ENCODE measurements at places on chromosomes 2 and 18.

DNA sequence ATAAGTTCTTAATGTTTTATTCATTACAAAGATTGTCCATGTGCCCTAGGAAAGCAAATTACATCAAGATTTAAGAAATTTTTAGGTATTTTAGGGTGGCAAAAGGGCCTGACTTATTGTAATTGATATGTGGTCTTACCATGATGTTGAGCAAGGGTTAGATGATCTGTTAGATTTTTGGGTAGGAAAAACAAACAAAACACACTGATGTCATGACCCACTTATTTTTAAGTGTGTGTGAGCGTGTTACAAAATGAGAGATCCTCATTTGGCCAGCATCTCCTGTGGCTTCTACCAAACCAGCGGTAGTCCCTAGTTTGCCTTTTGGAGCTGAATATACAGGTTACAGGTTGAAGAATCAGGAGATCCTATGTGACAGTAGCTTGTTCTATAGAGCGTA, 89.8 kb upstream of the ITGB6 start:
- H3K27ac ChIP-seq = no peak overlapping the region
- peaks cover 7% of the 10 kb centered on the region for H3K4me1 ChIP-seq
- H3K27me3 ChIP-seq = no peaks in the 10 kb centered on the region
- peaks cover 54% of the 10 kb centered on the region for H3K36me3 ChIP-seq

GRCh38 chr18:57651914-57652313, 30.3 kb upstream of the NARS1 start:
- peaks cover 5% of the 10 kb centered on the region for H3K36me3 ChIP-seq
- DNase-seq = no peak
- no peak overlapping the region for H3K27ac ChIP-seq
- no peak overlapping the region for H3K4me3 ChIP-seq
- no peaks in the 10 kb centered on the region for H3K27me3 ChIP-seq

DNA sequence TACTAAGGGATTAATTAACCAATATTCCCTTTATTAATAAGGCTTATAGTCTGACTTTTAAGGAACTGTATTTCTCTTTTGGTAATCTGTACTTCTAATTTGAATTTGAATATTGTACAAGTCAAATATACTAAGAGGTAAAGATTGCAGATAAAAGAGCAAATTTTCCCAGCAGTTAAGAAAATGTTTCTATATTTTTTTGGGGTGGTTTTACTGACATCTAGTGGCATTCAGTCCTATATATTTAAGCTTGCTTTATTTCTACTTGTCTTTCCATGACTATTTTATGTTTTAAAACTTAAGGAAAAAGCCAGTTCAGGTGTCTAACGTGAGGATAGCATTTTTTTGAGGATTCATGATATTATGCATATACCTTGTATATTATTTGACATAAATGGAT, 41.6 kb downstream of the TDRD15 start:
- no peak overlapping the region for H3K4me3 ChIP-seq
- no peak for DNase-seq
- no peaks in the 10 kb centered on the region for H3K4me1 ChIP-seq
- no peak overlapping the region for H3K27ac ChIP-seq
- H3K36me3 ChIP-seq = no peaks in the 10 kb centered on the region

DNA sequence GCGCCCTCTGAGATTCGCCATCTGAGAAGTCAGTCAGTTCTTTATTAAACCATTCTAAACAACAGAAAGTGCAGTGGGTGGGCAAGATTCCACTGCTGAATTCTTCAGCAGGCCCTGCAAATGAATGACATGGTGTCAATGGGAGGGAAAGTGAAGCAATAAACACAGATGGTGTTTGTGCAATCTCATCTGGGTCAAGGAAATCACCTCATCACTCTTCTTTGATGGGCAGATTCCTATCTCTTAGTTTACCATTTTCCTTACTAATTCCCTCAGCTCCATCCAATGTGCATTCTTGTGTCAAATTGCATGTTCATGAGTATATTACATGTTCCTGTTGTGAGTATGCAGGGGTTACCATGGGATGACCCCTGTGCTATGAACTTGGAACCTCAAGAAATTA, 100.7 kb upstream of the CYP1B1 start:
- no peaks in the 10 kb centered on the region for H3K36me3 ChIP-seq
- H3K4me1 ChIP-seq = peaks cover 6% of the 10 kb centered on the region
- H3K27me3 ChIP-seq = peaks cover 54% of the 10 kb centered on the region
- H3K27ac ChIP-seq = no peak overlapping the region

GRCh38 chr2:240997856-240998705, at the start of gene SNED1:
Gene SNED1, plus strand, starts transcription at chr2:240998618. Its CDS starts 220 bp downstream, at chr2:240998838.
- H3K4me3 ChIP-seq = no peak within 1 kb of the TSS
- H3K36me3 ChIP-seq = no peaks in the 10 kb centered on the region
- no peaks in the 10 kb centered on the region for H3K4me1 ChIP-seq
- no peak within 1 kb of the TSS for H3K27ac ChIP-seq
- peaks cover 25% of the 10 kb centered on the region for H3K27me3 ChIP-seq
- DNase-seq = peak; percentile 74

- H3K4me1 ChIP-seq = no peaks in the 10 kb centered on the region
- no peaks in the 10 kb centered on the region for H3K36me3 ChIP-seq
- no peak overlapping the region for H3K27ac ChIP-seq
- H3K4me3 ChIP-seq = no peak overlapping the region
These were observed 12.1 kb downstream of the MYT1L start for GRCh38 chr2:2318949-2319348.

DNA sequence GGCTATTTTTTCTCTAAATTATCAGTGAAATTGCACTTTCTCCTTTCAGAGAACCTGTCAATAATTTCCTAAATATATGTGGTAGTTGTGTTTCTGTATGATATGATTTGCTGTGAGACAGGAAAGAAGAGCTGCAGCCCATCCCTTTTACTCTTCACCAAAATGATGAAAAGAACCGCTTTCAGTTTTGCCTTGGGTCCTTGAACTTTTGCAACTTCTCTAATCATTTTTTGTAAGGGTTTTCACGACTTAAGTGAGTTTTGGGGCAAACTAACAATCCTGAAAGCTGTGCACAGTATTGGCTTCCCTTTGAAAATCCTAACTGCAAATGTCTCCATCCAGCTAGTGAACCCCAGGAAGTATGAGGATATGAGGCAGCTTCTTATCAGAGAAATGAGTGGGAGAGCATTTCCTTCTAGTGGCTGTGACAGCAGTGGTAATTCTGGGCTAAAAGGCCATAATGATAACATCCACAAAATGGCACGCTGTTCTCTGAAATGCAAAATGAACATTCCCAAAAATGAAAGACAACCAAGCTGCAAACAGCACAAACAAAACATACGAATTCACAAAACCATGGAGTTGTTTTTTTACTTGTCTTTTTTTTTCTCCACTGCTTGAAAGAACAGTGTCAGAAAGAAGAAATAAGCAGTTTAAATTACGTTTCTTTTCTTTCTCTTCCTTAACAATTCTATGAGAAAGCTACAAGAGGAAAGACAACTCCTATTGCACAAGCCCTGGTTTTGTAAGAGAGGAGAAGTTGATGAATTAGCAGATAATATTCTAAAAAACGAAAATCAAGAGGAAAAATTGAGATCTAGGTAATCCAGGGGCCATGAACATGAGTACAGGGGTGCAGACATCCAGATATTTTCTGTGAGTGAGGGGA, 1291.6 kb upstream of the ZEB2 start:
- H3K4me3 ChIP-seq = no peak overlapping the region
- no peak for DNase-seq
- no peak overlapping the region for H3K27ac ChIP-seq
- H3K27me3 ChIP-seq = no peaks in the 10 kb centered on the region
- H3K4me1 ChIP-seq = no peaks in the 10 kb centered on the region
- H3K36me3 ChIP-seq = no peaks in the 10 kb centered on the region

DNA sequence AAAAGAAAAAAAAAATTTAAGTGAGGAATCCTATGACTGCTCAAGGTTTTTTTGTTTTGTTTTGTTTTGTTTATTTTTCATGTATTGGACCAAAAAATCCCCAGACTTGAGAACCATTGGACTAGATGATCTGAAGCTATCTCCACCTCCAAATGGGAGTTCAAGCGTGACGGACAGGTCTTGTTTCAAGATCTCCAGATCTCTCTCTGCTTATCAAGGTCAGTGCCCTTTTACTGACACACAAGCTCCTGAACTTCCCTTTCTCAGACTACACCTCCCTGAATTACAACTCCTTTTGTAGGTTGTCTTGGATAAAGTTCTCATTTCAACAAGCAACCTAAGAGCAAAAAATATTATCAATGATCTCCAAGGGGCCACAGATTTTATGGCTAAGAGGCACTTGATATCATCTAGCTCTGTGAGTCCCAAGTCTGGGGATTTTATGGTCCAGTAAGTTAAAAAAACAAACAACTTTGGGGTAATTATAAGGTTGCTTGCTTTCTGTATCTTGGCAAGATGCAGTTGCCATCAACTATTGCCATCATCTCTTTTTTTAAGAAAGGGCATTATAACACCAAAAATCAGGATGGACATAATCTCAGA, 396.0 kb upstream of the ATP5MC3 start:
- H3K4me3 ChIP-seq = no peak overlapping the region
- peaks cover 16% of the 10 kb centered on the region for H3K4me1 ChIP-seq
- no peak for DNase-seq
- H3K27ac ChIP-seq = no peak overlapping the region

GRCh38 chr2:58195662-58196061, 45.5 kb downstream of the FANCL start:
- H3K4me3 ChIP-seq = no peak overlapping the region
- H3K27me3 ChIP-seq = no peaks in the 10 kb centered on the region
- H3K36me3 ChIP-seq = peaks cover 10% of the 10 kb centered on the region
- H3K4me1 ChIP-seq = no peaks in the 10 kb centered on the region
- no peak for DNase-seq

DNA sequence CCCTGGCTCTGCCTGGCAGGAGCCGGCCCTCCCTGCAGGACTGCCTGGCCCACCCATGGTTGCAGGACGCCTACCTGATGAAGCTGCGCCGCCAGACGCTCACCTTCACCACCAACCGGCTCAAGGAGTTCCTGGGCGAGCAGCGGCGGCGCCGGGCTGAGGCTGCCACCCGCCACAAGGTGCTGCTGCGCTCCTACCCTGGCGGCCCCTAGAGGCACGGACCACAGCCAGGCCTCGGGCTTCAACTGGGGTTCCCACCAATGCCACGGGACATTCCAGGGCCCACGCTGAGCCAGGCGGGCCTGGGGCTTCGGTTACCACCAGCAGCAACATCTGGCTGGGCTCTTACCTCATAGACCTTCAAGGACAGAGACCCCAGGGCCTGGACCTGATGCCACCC, 6.1 kb upstream of the GMPPA start:
- H3K4me1 ChIP-seq = peaks cover 11% of the 10 kb centered on the region
- peaks cover 52% of the 10 kb centered on the region for H3K27me3 ChIP-seq
- no peaks in the 10 kb centered on the region for H3K36me3 ChIP-seq
- no peak for DNase-seq

DNA sequence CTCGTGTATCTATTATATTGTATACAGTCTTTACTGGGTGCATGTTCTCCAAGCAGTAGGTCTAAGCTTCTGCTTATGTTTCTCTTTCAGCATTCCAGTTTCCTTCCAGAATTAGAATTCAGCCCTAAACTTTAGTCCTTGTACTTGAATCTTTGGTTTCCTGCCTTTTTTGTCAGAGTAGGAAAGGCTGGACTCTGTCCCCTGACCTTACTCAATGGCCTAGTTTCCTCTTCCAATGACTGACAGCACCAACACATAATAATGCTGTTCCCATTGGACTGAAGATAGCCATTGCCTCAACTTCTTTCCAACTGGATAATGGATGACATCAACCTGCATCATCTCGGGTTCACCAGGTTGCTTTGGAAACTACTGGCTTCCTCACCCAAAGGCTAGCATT, 217.0 kb downstream of the FIGN start:
- H3K27ac ChIP-seq = no peak overlapping the region
- no peaks in the 10 kb centered on the region for H3K36me3 ChIP-seq
- H3K4me3 ChIP-seq = no peak overlapping the region
- no peak for DNase-seq
- H3K4me1 ChIP-seq = no peaks in the 10 kb centered on the region

DNA sequence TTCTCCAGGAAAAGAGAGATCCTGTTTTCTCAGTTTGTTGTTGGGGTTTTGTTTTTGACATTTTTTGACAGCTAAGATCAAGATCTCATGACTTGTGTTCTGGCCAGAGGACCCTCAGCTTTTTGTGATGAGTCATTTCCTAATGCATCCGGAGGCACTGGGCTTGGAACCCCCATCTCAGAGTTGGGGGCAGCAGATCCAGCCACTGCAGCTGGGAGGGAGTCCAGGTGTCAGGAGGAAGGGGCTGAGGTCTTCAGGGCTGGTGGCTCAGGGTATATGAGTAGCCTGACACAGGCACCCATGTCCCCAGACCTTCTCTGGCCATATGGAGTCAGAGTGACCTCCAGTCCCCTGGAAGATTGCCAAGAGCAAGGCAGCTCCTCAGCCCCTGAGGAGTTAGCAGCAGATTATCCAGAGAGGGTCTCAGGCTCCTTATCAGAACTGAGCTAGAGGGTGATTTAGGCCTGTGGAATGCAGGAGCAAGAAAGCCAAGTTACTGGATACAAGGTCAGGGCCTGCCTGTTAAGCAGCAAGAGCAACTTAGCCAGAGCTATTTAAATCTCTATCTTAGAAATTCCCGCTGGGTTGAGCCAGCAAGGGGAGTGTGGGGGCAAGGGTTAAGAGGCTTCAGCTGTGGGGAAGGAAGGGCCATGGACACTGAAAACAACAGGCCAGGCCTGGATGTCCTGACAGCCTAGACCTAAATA, 62.4 kb downstream of the TANC1 start:
- no peak overlapping the region for H3K27ac ChIP-seq
- no peaks in the 10 kb centered on the region for H3K27me3 ChIP-seq
- no peaks in the 10 kb centered on the region for H3K4me1 ChIP-seq
- no peak overlapping the region for H3K4me3 ChIP-seq

DNA sequence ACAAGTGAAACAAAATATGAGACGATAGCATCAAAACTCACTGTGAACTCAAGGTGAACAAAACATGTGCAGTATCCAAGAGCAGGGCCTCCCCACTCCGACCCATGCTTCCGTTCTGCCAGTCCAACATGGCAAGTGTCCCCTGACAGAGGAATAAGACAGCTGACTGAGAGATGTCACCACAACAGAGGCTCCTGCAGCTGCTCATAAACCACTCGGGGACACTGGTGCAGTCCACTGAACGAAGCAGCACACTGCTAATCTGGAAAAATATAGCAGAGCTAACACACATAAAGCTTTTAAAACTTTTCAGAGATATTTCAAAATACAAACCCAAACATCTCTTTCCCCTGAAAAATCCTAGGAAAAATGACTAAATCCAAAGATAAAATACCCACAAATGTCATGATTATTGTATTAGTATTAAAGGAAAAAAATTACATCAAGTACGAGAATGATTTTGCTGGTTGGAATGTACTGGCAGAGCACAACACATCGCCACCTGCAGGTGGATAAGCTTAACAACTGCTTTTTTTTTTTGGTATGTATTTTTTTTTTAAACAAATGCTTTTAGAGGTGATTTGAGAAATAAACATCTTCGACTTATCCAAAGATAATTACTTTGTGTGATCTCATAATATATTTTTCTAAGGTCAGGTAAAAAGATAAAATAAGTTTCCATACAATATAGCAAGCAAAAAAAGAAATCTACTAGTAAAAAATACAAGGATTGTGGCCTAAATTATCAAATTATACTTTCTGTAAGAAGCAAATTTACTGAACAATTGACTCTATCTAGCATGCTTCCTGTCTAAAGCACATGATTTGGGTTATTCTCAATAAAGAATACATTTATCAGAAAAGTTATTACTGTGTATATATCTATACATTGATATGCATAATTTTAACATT, 18.6 kb downstream of the THADA start:
- peak; percentile 43 for DNase-seq
- H3K4me1 ChIP-seq = peaks cover 14% of the 10 kb centered on the region
- no peak overlapping the region for H3K27ac ChIP-seq
- H3K36me3 ChIP-seq = peaks cover 51% of the 10 kb centered on the region

All from activated CD8-positive, alpha-beta T cell treated with anti-CD3 and anti-CD28 coated beads, Interleukin-2, amount 10 ng/mL, durations not matched to agents 7 days and 5 days (primary cell).